ENCODE measurements at places on chromosomes 2 and 18. TPM values are rescaled to one million over a fixed set of nuclear protein-coding genes. Genes with fewer than 3 reads are reported as not detected.

TAF1B gene
- polyA plus RNA-seq, result 16.7 TPM

SERPINB13 gene
- polyA plus RNA-seq, result not detected

SP5 gene
- polyA plus RNA-seq, result 4.3 TPM

LRRC30 gene
- polyA plus RNA-seq, result not detected

GRCh38 chr2:161199912-161200701, 39.9 kb downstream of the TANK start:
- no peak for DNase-seq

- DNase-seq, result no peak
Observed at GRCh38 chr18:32420084-32420750, 50.5 kb downstream of the GAREM1 start.

- DNase-seq, result no peak
Observed at GRCh38 chr18:46009125-46009840, 42.2 kb upstream of the EPG5 start.

DNA sequence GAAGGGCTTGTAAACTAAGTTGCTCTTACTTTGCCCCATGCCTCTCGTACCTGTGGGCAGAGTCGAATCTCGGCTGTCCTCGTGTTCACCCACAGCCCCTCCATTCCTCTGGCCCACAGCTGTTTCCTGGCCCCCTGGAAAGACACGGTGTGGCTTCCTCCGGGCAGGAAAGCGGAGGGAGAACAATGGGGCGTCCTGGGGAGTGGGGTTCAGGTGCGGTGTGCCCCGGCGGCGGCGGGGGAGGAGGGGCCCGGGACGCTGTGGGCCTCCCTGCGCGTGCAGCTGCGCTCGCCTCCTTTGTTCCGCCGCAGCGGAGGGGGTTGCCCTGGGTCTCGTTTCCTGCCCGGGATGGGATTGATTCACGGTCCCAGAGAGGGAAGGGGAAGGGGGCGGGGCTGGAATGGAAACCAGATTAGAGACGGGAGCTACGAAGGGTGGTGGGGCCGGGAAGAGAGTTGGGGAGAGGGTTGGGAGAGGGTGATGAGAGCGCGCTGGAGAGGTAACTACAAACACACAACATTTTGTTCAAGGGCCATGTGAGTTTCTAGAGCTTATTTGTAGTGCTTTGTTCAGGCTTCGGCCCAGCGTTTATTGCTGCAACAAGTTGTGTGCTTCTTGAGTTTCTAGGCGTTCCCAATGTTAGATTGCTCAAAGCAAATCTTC, 796 bp downstream of the MYO1B start:
- DNase-seq, result peak; percentile 80

DNA sequence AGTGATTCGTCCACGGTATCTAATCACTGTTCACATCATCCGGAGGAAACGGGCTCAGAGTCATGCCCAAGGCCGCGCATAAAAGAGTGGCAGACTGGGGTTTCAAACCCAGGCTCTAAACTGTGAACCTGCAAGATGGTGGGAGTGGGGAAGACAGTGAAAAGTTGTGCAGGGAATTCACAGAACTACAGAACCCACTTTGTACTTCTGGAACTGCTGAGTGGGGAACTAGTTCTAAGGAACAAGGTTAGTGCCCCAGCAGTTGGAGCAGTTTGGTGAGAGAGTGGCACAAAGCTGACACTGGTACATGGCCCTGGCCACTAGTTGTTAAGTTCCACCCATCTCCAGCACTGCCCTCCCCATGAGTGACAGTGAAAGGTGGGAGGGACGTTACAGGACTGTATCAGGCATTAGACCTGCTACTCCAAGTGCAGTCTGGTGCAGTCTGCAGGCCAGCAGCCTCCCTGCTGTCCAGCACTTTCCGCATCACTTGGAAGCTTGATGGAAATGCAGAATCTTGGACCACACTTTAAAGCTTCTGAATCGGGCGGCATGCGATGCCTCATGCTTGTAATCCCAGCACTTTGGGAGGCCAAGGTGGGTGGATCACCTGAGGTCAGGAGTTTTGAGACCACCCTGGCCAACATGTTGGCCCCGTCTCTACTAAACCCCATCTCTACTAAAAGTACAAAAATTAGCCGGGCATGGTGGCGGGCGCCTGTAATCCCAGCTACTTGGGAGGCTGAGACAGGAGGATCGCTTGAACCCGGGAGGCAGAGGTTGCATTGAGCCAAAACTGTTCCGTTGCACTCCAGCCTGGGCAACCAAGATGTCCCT, 47.3 kb downstream of the C2orf42 start:
- DNase-seq, result peak; percentile 57

GRCh38 chr2:107931412-107931811, 54.9 kb upstream of the SLC5A7 start:
- DNase-seq, result peak; percentile 17

DNA sequence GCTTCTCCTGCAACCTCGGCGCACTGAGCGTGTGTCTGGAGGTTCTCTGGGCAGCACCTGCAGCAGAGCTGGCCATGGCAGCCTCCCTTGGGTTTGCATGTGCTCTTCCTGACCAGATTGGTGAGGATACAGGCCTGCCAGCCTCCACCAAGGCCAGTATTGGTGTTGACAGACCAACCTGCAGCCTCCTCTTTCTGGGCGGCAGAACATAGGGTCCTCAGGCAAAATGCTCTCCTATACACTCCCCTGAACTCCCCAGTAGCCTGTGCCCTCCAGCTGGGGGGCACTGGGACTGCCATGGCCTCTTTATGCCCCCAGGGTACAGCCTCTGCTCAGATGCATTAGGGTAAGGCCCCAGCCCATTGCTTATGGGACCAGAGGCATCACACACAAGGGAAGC, 131.9 kb upstream of the SPRED2 start:
- no peak for DNase-seq

DNA sequence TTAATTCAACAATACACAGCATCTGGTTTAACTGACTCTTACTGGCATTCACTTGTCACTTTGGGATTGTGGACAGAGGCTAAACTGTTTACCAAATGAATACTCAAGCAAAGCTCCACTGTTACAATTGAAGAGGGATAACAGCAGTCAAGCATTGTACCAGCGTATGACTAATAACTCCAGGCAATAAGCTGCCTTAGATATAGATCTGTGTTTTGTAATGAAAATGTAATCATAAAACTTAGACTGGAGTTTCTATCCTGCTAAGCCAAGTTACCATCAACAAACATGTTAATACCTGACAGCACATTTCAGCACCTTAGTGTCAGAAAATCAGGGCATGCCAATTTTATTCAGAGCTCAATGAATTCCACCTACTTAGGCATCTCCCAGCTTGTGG, 889.5 kb downstream of the EPHA4 start:
- DNase-seq, result no peak

DNA sequence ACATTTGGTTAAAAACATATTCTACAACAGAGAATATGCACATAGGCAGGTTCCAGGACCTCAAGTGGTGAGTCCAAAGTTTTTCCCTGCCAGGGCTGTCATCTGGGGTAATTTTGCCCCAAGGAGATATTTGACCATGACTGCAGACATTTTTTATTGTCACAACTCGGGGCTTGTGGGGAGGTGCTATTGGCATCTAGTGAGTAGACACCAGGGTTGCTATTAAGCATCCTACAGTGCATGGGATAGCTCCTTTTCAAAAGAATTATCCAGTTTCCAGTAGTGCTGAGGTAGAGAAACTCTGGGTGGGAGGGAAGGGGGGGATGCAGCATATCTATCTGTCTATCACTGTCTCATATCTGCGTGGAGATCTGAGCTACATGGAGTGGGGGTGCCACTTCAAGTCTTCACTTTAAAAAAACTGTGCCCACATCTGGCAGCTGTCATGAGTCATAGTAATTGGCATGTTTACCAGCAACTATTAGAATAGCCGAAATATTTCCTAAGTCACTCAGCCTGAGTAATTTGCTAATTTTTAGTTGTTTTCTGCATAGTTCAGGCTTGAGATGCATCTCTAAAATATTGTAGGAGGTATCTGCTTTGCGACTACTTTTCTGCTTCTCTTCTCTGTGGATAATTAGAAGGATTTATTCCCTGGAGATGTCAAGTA, 254.0 kb upstream of the RBMS1 start:
- DNase-seq, result no peak

- DNase-seq, result no peak
Observed at GRCh38 chr2:217413193-217413592, 553.3 kb upstream of the TNP1 start.

- DNase-seq, result no peak
Observed at GRCh38 chr2:169222665-169223064, 139.7 kb downstream of the LRP2 start.

DNA sequence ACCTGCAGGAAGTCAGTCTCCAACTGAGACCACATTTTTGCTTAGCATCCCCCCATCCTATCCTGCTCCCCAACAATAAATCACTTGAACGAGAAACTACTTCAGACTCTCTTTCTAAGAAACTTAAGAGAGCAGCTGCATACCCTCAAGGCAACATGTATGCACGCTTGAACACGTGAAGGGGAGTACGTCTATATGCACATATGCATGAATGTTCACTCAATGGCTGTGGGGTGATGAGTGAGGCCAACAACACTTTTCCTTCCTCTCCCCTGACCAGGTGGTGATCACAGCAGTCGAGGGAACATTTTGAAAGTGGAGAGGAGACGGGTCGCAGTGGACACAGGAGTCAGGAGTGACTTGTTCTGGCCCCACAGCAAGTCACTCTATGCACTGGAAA, 79.8 kb upstream of the LPIN2 start:
- no peak for DNase-seq

GRCh38 chr2:192004188-192004963, 157.5 kb upstream of the CAVIN2 start:
- DNase-seq, result no peak

DNA sequence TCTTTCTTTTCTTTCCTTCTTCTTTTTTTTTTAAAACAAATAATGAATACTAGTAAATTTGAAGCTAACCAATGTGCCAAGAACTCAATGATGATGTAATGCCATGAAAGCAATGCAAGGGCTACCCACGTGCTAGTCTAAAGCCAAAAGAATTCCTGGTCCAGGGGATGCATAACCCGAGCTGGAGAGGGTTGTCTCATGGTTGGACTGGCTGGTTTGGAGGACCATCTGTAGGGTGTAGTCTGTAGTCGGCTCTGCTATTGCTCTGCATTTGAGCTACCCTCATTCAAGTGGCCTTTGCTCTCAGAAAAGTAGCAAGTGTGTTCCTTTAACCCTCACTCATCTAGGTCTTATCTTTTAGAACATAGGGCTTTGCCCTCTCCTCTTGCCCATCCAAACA, 469.6 kb upstream of the CELF4 start:
- DNase-seq, result no peak

All from spinal cord (tissue), 10 donors.